ENCODE measurements at places on chromosomes 6 and 20.

DNA sequence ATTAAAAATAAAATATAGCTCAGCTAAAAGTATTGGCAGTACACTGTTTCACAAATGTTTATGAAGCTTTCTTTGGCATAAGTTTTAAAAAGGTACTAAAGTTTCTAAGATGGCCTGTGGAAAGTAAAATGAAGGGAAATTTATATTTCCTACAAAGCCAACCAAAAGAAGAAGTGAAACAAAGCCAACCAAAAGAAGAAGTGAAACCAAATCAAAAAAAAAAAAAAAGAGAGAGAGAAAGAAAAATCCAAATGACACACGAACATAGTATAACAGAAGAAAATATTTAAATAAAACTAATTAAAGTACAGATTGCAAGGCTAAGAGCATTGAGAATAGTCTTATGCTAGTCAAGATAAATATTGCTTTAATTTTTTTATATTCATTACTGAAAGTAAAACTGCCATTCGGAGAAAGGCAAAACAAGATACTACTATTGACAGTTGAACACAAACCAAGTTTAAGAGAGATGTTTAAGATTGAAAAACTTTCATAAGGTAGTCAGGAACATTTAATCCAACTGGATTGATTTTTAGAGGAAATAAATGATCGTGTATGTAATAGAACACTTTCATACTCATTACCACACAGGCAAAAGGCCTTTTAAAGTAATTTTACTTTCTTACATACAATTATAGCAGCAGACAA is 12.8 kb upstream of the KHDRBS2 start:
- peak; percentile 32 for DNase-seq

DNA sequence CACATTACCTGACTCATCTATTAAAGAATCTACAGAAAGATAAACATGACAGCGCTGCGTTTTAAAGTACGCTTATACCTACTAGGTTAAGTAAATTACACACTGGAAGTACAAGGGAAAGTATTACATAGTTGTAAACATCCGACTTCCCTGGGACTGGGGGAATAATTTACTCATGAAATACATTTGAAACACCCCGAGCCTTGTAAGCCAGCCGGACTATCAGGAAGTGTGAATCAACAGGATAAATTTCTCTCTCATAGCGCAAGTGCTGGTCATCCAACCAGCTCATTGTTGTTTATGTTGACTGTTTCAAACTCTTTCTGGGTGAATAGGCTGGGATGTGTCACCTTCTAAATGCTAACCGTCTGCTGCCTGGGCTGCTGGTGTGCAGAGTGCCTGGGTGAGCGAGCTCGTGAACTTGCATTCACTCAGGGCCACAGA is 4.9 kb downstream of the BMP6 start:
- DNase-seq, result no peak

- no peak for DNase-seq
Observed at GRCh38 chr6:36751091-36751490, 53.5 kb downstream of the RAB44 start.

DNA sequence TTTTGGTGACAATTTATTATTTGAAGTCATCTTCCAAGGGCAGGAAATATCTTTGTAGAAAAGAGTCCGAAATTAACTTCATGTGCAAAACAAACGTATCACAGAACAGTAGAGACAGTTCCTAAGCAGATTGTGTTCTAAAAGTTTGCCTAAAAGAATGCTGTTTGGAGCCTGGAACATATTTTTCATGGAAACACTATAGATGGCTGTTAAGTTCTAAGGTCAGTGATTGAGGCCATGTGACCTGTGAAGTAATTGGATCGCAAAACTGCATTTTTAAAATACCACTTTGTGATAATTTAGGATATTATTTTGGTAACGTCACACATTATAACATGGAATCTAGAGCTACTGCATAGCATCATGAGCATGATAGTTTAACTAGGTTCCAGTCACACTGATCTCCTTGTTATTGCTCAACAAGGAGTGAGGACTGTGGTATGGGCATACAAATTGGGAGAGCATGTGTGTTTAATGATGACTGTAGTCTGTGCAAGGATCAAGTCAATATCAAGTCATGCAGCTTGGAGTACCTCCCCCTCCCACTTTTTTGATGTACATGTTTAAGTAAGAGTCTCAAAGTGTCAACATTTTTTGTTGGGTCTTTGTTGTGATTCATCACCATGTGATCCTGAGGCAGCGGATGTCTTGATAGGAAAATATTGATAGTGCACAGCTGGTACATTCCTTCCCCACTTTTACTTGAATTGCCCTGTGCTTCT is 609.3 kb upstream of the CITED2 start:
- DNase-seq, result no peak

GRCh38 chr20:50285376-50286173 is 94.9 kb downstream of the CEBPB start:
- no peak for DNase-seq

DNA sequence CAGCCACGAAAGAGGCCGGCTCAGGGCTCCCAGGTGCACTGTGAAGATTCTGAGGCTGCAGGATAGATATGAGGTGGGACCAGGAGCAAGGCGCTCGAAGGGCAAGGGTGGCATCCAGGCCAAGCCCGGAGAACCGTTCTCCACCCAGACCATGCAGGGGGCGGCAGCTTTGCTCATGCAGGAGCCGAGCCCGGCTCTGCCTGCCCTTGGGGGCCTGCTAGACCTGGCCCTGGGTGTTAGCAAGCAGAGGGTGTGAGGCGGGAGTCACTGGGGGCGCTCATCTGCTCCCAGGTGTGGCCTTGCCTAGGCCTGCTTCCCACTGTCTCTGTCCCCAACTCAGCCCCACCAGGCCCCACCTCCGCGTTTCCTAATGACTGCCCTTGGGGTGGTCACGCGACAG is 59.4 kb downstream of the WDR27 start:
- DNase-seq, result no peak

- no peak for DNase-seq
Observed at GRCh38 chr6:157967020-157967419, 14.6 kb upstream of the SYNJ2 start.

- no peak for DNase-seq
Observed at GRCh38 chr6:161649068-161649467, 375.2 kb upstream of the AGPAT4 start.

- DNase-seq, result no peak
Observed at GRCh38 chr20:37398750-37399621, 53.0 kb downstream of the SRC start.

- DNase-seq, result no peak
Observed at GRCh38 chr20:38321959-38322598, 18.1 kb downstream of the BPI start.

GRCh38 chr6:143555071-143555492 is 43.6 kb upstream of the FUCA2 start:
- DNase-seq, result no peak

DNA sequence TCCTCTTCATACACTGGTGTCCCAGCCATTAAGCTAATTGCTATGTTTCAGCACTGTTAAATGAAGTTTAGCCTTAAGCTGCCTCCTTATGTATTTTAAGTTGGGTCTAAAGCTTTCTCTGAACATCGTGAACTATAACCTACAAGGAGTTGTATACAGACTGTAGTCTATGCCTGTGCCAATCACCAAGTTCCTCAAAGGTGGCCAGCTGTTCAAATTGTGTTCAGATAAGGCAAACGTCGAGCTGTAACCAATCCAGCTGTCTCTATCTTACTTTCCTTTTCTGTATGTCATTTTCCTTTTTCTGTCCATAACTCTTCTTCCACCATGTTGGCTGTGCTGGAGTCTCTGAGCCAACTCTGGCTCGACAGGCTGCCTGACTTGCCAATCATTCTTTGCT is 199.6 kb downstream of the OGFRL1 start:
- DNase-seq, result no peak

DNA sequence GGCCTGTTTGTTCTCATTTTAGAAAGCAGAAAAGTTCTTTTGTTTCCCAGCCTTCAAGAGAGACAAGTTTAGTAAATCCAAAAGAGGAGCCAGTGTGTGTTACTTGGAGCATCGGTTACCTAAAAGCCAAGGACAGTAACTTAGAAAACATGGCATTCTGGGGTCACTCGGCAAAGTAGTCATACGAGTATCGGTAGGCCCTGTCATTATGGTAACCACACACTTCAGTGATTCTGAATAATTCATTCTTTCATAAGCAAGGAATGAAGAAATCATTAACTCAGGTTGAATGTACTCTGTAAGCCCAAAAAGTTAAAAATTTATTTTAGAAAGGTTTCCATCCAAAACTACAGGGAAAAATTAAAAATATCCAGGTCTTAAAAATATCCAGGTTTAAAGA is 34.0 kb downstream of the CNKSR3 start:
- no peak for DNase-seq

DNA sequence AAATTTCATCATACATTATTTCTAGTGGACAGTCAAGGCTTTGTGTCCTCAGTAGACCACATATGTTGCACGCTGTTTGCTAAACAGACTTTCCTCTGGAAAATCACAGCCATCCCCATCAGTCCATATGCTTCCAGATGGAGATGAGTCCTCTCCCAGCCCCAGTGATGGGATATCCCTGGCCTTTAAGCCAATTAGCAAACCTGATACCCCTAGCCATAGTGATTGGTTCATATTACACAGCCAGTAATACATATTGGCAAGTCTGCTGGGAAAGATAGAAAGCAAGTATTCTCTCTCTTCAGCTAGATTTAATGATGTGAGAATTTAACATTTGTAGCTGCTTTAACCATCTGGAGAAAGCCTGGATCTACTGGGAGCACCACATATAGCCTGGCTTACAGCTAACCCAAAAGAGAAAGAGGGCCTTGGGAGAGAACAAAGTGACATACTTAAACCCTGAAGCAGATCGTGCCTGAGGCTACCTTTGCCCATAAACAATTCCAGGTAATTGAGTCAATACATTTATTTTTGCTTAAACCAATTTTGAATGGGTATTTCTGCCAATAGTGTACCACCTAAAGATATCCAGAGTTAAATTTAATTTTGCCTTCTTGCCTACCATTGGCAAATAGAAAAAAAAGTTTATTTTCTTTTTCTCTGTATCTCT is 103.5 kb upstream of the HIVEP1 start:
- no peak for DNase-seq

GRCh38 chr20:31516651-31517050 is 2.4 kb downstream of the HM13 start:
- DNase-seq, result no peak

DNA sequence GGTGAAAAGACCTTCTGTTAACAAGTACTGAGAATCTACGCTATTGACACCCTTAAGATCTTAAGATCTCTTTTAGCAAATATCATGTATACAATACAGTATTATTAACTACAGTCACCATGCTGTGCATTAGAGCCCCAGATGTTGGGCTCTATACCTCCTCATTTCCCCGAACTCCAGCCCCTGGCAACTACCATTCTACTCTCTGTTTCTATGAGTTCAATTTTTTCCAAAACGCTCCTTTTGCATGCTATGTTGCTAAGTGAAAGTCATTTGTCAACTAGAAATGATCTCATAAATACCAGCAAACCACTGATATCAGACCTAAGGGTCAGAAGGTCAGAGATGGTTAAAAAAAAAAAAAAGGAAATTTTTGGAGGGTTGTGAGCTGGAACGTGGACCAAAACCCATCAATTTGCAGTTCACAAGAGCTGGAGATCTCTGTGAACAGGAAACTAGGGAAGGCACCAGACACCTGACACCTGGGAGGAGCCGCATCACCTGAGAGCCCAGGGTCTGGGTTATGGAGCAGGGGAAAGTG is 122.0 kb upstream of the KCNK16 start:
- no peak for DNase-seq

- DNase-seq, result no peak
Observed at GRCh38 chr20:15059438-15059837, 722.0 kb upstream of the FLRT3 start.

- DNase-seq, result no peak
Observed at GRCh38 chr6:3287308-3287707, 28.6 kb downstream of the PSMG4 start.

GRCh38 chr6:45156075-45156474 is 172.1 kb upstream of the RUNX2 start:
- no peak for DNase-seq

DNA sequence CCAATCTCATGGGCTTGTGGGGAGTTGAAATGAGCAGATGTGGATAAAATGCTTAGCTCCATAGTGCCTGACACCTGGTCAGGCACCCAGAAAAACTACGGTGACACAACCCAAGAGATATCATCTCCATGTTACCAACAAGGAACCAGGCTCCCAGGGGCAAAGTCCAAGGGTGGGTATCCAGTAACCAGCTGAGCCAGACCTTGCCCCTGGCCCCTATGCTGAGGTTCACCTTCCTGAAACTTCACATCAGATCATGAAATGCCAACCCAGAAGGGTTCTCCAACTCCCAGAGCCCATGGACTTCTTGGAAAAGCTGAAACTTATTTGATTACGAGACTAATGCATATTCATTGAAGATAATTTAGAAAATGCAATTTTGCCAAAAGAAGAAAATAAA is 141.8 kb upstream of the KCNG1 start:
- no peak for DNase-seq

GRCh38 chr6:5529733-5530132 is 268.4 kb downstream of the FARS2 start:
- DNase-seq, result no peak

GRCh38 chr6:169985121-169986015 is 233.9 kb downstream of the ERMARD start:
- DNase-seq, result no peak

GRCh38 chr20:13338999-13339411 is 117.9 kb downstream of the ISM1 start:
- DNase-seq, result no peak

DNA sequence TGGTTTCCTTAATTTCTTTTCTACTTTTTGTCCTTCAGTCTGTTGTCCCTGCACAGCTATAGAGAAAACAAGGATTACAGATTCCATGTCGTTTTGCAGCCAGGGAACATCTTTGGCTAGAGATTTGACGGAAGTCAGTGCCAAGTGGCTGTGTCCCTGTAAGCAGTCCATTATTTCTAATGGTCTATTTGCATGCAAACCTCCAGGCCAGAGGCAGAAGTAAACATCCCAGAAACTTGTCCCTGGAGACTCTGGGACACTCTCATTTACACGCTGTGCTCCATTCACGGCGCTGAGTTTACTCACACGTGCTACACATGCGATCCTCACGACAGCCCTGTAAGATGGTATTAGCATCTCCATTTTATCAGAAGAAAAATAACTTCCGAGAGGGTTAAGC is 355.5 kb downstream of the PRKN start:
- DNase-seq, result no peak

- no peak for DNase-seq
Observed at GRCh38 chr6:158825038-158825950, 6.1 kb upstream of the EZR start.

GRCh38 chr6:87421576-87421975 is 13.8 kb downstream of the CFAP206 start:
- no peak for DNase-seq

- no peak for DNase-seq
Observed at GRCh38 chr20:5216663-5217062, 89.9 kb downstream of the CDS2 start.

DNA sequence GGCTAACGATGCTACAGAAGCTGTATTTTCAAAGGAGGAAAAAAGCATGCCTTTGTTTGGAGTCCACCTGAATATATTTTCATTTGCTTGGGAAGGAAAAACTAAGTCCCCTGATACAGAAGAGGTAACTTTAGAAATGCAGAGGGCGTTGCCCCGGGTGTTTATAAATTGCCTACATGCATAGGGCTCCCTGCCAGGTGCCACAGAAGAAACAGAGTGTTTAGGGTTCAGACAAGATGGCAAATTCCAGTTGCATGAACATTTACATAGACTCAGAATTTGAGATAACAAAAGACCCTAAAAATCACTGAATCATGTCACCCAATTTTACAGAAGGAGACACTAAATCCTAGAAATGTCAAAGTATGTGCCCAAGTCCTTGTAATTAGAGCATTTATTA is 19.9 kb downstream of the RIN2 start:
- DNase-seq, result no peak

Data from memory B cell (primary cell).